ENCODE measurements at places on chromosomes 1 and 21. TPM values are rescaled to one million over a fixed set of nuclear protein-coding genes. Genes with fewer than 3 reads are reported as not detected.

The FCRL1 gene
- not detected for total RNA-seq

The SERTAD4 gene
- 0.59 TPM for total RNA-seq

The CFAP45 gene
- 0.46 TPM for total RNA-seq

The GSTM5 gene
- not detected for total RNA-seq

The FOXJ3 gene
- 18.2 TPM for total RNA-seq

The CCDC185 gene
- total RNA-seq = not detected

The LCE2A gene
- total RNA-seq = not detected

The NEGR1 gene
- not detected for total RNA-seq

The KRTAP10-7 gene
- not detected for total RNA-seq

The CIART gene
- 0.95 TPM for total RNA-seq

The LCE1C gene
- total RNA-seq = not detected

The C1orf141 gene
- not detected for total RNA-seq

The SLC26A9 gene
- 0.09 TPM for total RNA-seq

The RGS4 gene
- total RNA-seq = 0.31 TPM

The SPRR2F gene
- total RNA-seq = not detected

Measured in A549 treated with ZK216348 at 1 μM for 4 hours (cell line).